ENCODE measurements at places on chromosomes 2 and 18. TPM values are rescaled to one million over a fixed set of nuclear protein-coding genes. Genes with fewer than 3 reads are reported as not detected.

The ANKRD23 gene
- total RNA-seq: 1.5 TPM

The FBXO41 gene
- total RNA-seq: 5.2 TPM

The CLIP4 gene
- 27.2 TPM for total RNA-seq

The IL36G gene
- total RNA-seq: not detected

The TRIM43 gene
- total RNA-seq: not detected

The G6PC2 gene
- not detected for total RNA-seq

The EML6 gene
- 1.5 TPM for total RNA-seq

The CXCR4 gene
- total RNA-seq: 0.76 TPM

The PLCD4 gene
- total RNA-seq: 0.29 TPM

The MFF gene
- 102 TPM for total RNA-seq

The DCC gene
- not detected for total RNA-seq

The RND3 gene
- 46.2 TPM for total RNA-seq

The TLX2 gene
- total RNA-seq: 0.48 TPM

The GKN1 gene
- total RNA-seq: 0.56 TPM

The ABCG8 gene
- not detected for total RNA-seq

The TNP1 gene
- not detected for total RNA-seq

The POTEE gene
- 0.04 TPM for total RNA-seq
